ENCODE measurements at places on chromosomes 7 and 10.
A peak's percentile ranks its signal among the peaks of the same experiment; 100 is the strongest.

- DNase-seq = no peak
These were observed 101.9 kb upstream of the FAM204A start for GRCh38 chr10:118444069-118444468.

DNA sequence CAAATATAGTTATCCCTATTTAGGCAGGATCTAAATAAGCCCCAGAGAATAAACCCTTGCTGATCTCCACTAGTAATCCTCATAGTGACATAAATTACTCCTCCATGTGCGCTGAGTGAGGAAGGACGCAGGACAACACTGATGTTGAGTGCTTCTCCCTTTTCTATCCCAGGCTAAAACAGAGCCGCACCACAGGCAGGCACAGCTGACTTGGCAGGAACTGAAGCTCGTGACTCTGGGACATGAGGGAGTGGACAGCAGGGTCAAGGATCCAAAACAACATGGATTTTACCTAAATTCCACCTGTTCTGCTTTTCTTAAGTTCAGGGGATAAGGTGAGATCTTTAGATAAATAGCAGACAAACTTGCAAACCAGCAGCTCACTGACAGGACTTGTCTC, 46.0 kb downstream of the VOPP1 start:
- no peak for DNase-seq

DNA sequence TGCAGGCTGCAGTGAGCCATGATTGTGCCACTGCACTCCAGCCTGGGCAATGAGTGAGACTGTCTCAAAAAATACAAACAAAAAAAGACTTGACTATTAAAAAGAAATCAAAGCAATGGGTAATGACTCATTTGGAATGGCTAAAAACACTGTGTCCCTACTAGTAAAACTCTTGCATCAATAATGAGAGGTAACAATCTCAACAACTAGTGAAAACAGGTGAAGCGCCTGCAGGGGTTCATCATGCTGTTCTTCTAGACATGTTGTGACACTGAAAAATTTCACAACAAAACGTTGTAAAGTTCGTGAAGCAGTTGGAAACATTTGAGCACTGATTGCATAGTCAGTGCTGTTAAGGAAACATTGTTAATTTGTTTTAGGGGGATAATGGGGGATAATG, 26.9 kb upstream of the SLC29A4 start:
- no peak for DNase-seq

DNA sequence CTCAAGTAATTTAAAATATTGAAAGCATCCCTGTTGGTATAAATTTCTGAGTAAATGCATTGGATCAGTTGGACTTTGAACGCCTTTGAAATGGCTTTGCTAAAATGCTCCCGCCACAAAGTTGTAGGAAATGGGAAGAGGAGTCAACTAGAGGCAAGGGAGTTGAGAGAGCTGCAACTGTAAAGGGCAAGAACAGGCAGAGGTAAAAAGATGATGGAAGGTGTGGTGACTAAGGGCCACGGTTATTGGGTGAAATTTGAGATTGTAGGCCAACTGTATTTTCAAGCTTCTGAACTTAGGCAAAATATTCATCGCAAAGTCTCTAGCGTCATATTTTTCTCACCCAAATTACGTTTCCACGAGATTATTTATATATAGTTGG, 595 bp upstream of the SUMF2 start:
- no peak for DNase-seq

DNA sequence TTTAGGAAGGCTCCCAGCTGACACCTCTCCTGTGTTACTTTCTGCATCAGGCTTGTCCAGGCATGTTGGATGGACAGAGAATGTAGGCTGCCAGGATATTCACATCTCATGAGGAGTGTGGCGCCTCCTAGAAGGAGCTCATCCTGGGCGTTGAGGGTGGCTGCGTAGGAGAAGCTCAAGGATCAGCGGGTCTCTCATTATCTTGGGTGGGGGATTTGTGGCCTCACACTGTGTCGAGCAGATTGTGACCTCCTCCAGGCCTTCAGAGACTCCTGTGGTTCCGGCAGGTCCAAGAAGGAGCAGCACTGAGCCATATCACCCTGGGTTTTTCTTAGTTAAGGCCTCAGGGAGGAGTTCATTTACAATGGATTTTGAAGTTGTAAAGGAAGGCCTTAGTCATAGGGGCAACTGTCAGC, 8.7 kb upstream of the COBL start:
- DNase-seq = no peak

DNA sequence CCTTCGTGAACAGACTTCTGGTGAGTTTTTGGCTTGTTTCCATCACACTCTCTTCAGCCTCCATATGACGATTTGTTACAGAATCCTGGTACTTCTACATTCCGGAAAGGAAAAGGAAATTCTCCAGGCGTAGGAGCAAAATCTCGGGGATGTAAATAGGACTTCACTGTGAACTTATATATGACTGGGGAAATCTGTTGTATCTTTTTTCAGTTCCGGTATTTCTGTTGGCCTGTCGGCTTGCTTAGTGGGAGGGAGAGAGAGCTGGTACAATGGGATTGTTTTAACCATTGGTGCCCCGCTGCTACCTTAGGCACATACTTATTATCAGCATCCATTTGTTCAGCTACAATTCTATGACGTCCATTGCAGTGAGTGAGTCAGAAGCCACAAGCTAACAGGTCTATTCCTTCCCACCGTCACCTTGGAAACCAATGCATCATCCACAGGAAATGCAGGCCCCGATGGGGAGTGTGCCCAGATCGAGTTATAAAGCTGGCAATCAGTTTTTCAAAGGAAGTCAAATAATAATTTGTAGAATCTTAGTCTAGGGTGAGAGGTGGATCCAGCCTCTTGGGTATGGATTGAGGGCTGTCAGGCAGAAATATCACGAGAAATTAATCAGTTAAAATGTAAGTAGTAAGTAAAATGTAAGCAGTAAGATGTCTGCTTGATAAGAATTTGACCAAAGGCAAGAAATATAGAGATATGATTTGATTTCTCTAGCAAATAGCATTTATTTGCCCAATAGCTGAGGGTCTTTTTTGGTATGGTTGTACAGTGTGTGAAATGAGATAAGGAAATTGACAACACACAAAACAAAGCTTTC, 92.0 kb upstream of the MKLN1 start:
- peak; percentile 92 for DNase-seq

GRCh38 chr7:148173369-148173768, 417.2 kb upstream of the C7orf33 start:
- no peak for DNase-seq

DNA sequence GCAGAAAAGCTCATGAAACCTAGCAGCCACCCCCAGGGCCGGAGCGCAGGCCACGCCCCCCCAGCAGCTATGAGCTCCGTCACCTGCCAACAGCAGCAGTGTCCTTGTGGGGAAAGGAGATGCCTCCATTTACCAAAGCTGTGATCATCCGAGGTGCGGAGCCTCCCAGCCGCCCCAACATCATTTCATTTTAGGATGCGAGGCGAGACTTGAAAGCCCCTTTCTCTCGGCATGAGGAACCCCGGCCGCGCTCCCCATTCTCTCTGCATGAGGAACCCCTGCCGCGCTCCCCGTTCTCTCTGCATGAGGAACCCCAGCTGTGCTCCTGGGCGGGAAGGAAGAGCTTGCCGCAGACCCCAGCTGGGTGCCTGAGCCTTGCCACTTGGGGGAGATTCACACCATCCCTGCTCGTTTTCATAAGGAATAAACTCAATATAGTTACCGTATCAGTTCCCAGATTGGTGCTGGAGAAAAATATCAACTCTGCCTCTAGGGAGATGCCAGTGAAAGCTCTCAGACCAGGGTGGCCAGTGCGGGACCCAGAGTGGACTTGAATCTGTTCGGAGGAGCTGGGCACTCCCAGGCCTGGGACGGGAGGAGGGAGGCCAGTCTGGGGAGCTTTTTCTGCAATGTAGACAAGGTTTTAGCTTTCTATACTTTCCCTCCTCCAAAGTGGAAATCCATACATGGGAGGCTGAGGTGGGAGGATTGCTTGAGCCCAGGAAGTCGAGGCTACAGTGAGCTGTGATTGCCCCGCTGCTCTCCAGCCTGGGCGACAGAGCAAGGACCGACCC, 35.0 kb downstream of the JAKMIP3 start:
- DNase-seq = no peak

DNA sequence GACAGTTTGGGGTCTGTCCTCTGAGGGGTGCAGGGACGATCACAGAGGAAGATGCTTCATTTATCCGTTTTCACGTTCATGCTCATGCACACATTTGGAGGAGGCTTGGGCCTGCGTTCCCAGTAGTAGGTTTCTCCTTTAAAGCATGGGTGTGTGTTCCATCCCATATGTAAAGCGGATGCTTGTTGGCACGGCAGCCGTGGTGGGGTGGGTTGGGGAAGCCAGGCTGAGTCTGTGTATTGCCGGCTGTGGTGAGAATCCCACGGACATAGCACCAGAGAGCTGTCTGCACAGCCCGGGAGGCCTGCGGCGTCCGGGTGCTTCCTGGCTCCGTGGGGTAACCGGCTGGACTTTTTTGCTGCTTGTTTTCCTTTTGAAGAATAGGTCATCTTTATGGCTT, 440 bp downstream of the JAKMIP3 start:
- DNase-seq = no peak

DNA sequence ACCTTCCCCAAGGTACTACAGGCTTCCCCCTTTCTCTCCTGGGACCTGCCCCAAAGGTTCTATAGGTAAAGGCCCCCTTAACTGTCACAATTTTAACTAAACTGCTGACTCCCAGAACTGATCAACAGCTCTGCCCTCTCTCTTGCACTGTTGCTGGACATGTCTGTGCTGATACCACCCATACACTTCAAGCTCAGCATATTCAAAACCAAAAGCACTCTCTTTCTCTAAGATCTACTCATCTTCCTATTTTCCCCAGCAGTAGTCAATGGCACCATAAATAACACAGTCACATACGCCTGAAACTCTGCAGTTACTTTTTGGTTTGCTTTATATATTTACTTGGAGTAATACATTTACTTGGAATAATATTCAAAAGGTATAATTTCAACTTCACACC, 12.3 kb downstream of the OSBPL3 start:
- DNase-seq = no peak

DNA sequence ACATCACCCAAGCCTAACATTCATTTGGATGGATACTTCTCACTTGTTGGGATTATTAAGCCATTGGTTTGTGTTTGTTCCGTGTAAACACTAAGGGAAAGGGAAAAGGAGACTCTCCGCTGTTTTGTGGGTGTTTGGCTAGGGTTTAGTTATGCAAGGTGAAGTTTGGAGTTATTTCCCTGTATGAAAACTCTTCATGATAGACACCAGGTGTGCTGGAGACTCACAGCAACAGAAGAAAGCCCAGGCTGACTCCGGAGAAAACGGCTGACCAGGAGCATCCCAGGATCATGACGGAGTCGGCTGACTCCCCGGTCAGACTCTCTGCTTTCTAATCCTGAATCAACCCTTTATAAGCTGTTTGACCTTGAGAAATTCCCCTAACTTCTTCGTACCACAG, 94.1 kb upstream of the KLF6 start:
- DNase-seq = no peak

- DNase-seq = peak; percentile 23
These were observed 227.6 kb upstream of the NPSR1 start for GRCh38 chr7:34430456-34430855.

- no peak for DNase-seq
These were observed 14.0 kb downstream of the PNPLA8 start for GRCh38 chr7:108511939-108512338.

DNA sequence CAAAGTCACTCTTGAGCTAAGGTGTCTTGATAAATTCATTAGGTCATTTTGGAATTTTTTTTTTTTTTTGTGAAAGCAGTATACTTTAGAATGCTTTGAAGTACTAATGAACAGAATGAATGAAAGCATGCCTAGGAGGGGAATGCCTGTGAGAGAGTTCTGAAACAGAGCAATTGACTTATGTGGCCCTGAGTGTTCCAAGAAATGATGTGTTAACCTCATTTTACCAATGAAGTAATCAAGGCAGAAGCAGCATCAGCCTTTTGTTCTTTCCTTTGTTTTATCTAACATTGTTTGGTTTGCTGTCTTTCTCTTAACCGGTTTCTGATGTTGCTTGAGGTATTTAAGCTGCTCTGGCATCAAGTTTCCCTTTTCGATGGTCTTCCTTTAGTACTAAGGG, 154.6 kb upstream of the HGF start:
- no peak for DNase-seq

DNA sequence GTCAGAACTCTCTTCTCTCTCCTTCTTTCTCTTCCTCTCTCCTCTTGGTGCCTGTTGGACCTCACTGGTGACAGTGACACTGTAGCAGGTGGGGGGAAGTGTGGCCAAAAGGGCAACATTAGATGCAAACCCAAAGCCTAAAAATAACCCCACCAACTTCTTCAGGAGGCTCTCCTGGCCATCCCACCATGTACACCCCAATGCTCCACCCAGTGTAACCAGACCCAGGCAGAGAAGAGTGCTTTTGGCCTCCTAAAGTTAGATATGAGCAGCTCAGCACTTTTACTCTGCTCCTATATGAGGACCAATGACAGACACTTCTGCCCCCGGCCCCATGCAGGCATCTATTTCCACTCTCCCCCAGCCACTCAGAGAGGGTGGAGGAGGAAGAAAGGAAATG, 5.5 kb downstream of the MYOZ1 start:
- DNase-seq = no peak

GRCh38 chr10:79061441-79062315, 7.1 kb upstream of the ZMIZ1 start:
- DNase-seq = no peak

DNA sequence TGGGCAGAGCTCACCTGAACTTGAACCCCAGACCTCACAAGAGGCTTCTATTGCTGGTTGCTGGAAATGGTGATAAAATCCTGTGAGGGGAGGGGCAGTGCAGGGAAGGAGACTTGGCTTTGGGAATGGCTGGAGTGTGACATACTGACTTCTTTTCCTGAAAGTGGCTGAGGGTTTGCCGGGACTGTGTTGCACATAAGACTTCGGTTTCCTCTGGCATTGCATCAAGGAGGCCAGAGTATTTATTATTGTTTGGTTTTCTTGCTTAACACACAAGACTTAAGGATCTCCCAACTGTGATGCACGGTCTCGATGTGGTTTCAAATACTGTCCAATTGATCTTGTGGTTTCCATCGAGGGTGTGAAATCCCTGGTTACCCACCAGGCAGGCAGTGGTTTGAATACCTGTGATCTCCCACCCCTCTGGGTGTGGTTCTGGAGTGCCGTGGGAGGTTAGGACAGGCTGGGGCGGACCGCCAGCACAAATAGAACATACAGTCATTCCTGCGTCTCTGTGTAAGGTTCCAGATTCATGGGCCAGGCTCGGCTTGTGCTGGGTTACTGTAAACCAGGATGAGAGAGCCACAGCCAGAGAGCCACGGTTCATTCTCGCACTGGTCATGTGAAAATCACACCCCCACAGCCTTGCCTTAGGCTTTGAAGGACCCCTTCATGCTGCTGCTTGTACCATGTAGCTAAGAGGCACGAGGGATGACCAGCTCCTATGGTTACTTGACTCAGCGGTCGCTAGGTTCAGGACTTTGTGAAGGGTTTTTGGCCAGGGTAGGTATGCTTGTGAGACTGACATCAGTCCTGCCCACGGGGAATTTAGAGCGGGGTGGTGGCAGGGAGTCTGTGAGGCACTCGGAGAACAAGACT, 39.2 kb downstream of the WBP1L start:
- peak; percentile 61 for DNase-seq

DNA sequence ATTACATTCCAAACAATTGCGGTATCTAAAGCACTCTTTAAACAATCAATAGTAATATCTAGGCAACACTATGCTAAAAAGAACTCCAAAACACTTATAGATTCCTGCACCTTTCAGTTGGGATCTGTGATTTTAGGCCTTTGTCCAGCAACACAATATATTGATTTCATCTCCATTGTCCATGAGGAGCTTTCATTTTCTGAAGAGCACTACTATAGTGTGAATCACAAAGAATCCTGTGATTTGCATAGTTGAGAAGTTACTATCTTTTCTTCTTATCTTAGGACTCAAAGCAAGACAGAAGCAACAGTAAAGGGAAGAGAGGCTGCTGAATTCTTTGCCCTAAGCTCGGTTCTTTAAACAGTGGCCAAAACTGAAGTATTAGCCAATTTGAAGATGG, 846.8 kb downstream of the IPMK start:
- DNase-seq = no peak
